Right ventricle myocardium inferior (tissue), 1 donor: ENCODE measurements at places on chromosomes 11 and 22. TPM values are rescaled to one million over a fixed set of nuclear protein-coding genes. Genes with fewer than 3 reads are reported as not detected.

ME3 gene
- 28.9 TPM for total RNA-seq

ANO5 gene
- total RNA-seq = 59.1 TPM

ZBED5 gene
- total RNA-seq = 42.7 TPM

SLC22A25 gene
- not detected for total RNA-seq

SCGB1A1 gene
- not detected for total RNA-seq

MUC15 gene
- total RNA-seq = not detected

YPEL4 gene
- 0.51 TPM for total RNA-seq

GGA1 gene
- total RNA-seq = 26.7 TPM

KIAA0930 gene
- total RNA-seq = 22.3 TPM

OR52E2 gene
- not detected for total RNA-seq

DCDC1 gene
- 0.19 TPM for total RNA-seq

TBX1 gene
- 3.6 TPM for total RNA-seq

NXPE2 gene
- 0.14 TPM for total RNA-seq

DEUP1 gene
- total RNA-seq = not detected

HIKESHI gene
- 51.5 TPM for total RNA-seq

FXYD2 gene
- total RNA-seq = 2.7 TPM

NRIP3 gene
- 0.76 TPM for total RNA-seq

MS4A12 gene
- not detected for total RNA-seq

CD3D gene
- not detected for total RNA-seq

RASGRP2 gene
- 46.8 TPM for total RNA-seq

MRGPRX3 gene
- not detected for total RNA-seq

SLC22A6 gene
- not detected for total RNA-seq

MMP8 gene
- not detected for total RNA-seq

KIAA1671 gene
- total RNA-seq = 12.8 TPM

CARD10 gene
- 10.3 TPM for total RNA-seq

AGBL2 gene
- 0.14 TPM for total RNA-seq

PRR33 gene
- total RNA-seq = 5.0 TPM

BTBD18 gene
- total RNA-seq = not detected

SCGB1D1 gene
- total RNA-seq = not detected

PLAAT5 gene
- 4.8 TPM for total RNA-seq

CADM1 gene
- 42.4 TPM for total RNA-seq

C11orf52 gene
- total RNA-seq = 1.9 TPM
